ENCODE measurements at places on chromosomes 5 and 9.

- DNase-seq = no peak
These were observed 1050.2 kb downstream of the CDH12 start for GRCh38 chr5:21802869-21803490.

DNA sequence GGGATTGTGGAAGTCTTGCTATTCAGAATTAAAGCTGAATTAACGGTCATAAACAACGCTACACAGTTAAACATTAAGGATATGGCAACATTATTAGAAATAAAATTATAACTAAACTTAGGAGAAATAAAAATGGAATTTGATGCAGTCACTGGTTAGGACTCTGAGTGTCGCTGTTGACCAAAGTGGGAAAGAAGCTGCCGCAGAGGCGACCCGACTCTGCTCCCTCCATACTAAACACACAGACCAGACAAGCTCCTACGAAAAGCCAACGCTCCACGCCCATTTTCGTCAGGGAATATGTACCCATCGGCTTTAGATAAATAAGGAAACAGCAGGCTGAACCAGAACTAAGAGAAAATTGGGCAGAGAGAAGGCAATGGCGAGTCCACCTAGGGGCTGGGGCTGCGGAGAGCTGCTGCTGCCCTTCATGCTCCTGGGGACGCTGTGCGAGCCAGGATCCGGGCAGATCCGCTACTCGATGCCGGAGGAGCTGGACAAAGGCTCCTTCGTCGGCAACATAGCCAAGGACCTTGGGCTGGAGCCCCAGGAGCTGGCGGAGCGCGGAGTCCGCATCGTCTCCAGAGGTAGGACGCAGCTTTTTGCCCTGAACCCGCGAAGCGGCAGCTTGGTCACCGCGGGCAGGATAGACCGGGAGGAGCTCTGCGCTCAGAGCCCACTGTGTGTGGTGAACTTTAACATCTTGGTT lies at the start of gene PCDHGA5:
PCDHGA5 (plus strand) TSS at position 211 of the 709 bp plus-strand sequence; CDS start at position 380, 169 bp downstream.
- peak; percentile 51 for DNase-seq

DNA sequence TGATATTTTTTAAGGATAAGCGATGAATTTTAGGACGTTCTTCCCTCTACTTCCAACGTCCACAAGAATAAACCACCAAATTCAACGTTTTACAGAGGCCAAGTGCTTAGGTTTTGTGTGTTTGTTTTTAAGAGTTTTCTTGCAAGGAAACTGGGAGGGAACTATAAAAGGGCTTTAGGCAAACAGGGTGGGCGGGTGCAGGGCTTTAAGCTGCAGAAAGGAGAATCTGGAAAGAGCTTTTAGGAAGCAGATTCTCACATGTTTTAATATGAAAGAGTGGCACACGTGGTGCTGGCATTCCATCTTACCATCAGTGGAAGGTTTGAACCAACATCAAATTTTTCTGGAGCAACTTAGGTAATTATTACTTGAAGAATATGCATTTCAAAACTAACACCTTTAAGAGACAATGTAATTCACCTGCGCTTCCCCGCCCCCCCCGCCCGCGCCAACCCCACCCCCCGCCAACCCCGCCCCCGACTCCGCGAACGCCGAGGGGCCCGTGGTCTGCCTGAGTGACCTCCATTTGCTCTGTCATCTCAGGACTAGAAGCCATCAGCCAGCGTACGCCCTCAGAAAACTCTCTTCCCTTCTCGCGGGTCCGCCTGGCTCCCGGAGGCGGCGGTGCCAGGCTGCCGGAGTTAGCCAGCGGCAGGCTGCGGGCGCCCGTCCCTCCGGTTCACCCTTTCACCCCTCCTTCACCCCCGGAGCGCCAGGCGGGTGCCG lies 911 bp upstream of the PIK3R1 start:
- peak; percentile 45 for DNase-seq

DNA sequence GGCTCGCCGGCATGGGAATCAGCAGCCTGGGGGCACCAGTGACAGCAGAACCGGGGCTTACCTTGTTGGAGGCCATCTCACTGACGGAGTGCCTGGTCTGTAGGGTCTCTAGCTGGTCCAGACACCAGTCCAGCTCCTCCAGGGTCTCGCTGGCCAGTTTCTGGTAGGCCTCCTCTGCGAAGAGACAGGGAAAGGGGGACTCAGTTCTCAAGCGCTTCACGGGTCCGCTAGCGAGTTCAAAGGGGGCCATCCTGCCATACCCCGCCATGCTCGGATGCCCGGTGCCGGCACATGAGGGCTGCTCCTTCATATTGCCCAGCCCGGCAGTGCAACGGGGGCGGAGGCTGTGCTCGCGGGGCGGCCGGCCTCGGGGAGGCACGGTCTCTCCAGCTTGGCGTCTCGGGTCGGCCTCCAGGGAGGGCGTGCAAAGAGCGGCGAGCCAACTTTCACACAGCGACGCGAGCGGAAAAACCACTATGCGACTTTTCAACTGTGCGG lies 456.0 kb downstream of the RAB3C start:
- DNase-seq = no peak

- DNase-seq = peak; percentile 89
These were observed 60.9 kb downstream of the CXXC5 start for GRCh38 chr5:139708877-139709581.

Measured in foreskin fibroblast (primary cell).